ENCODE measurements at places on chromosomes 12 and 14.
A peak's percentile ranks its signal among the peaks of the same experiment; 100 is the strongest.

DNA sequence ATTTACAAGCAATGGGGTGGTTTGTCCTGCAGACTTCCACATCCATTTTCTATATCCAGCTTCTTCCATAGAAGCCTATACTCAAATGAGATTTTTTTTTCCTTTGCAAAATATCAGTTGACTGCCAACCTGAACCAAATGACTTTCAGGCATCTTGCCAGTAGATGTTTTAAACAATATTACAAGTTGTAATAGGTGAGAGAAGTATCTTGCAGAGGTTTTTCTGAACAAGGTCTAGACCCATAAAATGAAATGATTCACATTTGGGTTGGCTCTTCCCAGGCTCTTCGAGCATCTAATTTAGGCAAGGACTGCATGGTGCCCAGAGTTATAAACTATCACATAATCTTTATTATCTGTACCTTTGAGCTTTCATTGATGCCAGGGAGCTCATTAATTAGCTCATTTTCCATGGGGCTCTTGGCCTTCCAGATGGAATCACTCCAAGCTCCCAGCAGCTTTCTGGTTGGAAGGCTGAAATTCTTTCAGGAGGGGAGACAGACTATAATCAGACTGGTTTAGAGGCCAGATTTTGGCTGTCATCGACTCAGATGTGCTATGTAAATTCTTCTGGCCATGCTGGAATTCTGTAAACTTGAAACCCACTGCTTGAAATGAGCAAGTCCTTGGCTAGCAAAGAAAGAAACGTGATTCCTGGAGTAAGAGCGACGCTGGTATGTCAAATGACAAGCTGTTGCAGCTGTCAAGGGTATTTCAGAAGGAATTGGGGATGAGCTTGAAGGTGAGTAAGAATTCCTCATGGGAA lies 32.2 kb upstream of the DICER1 start:
- peak; percentile 62 for DNase-seq

- no peak for DNase-seq
Measured at GRCh38 chr14:104596927-104597351, 7.6 kb downstream of the TMEM179 start.

- DNase-seq, result peak; percentile 58
Measured at GRCh38 chr12:121811434-121812319, 7.9 kb downstream of the SETD1B start.

- DNase-seq, result no peak
Measured at GRCh38 chr14:96088911-96089310, 49.7 kb downstream of the C14orf132 start.

DNA sequence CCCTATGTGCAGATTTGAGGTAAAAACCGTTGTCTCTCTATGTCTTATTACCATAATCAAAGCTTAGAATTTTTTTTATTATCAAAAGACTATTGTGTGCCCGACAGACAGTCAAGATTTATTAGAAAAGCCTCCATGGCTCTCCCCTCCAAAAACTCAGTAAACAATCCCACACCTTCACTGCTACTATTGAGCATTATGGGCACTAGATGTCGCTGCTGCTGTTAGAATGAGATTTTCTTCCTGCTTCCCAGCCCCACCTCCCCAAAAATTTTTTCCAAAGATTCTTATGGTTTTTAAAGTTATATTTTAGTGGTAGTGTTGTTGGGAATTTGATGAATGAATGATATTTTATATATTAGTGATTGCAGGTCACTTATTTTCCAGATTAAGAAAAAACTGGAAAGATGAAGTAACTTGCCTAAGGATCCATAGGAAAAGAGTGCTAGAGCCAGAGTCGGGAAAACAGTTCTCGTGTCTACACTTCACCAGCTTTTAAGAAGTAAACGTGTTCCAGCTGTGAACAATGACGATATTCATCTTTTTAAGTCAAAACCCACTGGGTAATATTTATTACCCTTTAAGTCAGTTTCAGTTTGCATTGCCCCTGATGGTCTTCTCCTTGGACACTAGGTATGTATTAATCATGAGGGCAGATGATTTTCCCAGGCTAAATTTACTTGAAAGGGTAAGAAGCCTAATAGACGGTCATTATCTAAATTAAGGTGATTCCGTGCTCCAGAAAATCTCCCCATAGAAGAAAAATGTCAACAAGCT lies 12.2 kb upstream of the FOXG1 start:
- peak; percentile 43 for DNase-seq

GRCh38 chr12:12467688-12468261 lies 94.9 kb downstream of the DUSP16 start:
- no peak for DNase-seq

GRCh38 chr14:99080306-99080705 lies 191.7 kb downstream of the BCL11B start:
- no peak for DNase-seq

DNA sequence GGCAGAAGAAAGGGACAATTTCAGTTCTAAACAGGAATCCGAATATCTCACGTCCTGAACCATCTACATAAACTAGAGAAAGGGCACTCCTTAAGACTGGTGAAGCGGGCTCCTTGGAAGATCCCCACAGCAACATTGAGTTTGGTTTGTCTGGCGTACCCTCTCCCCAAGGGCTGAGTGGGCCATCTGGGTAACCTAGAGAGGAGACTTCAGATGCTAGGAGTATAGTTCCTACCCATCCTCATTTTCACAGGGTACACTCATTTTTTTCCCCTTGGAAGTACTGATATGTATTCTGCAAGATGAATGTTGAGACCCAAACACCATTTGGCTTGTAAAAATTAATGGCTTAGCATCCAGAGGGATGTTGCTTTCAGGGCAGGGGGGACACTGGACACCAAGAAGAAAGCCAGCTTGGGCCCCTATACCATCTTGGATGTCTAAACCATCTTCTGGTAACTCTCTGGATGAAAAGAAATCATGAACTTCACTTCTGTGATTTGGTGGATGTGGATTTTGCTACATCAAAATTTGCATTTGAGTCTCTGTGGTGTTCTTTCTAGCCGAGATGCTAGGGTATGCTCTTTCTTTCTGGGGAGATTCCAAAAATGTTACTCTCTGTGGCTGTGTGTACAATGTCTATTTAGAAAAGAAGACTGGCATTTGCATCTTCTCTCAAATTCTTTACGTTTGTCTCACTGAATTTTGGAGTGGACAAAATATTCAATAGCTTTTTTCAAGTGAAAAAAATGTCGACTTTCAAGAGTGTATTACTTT lies 97.7 kb downstream of the ETV6 start:
- no peak for DNase-seq

DNA sequence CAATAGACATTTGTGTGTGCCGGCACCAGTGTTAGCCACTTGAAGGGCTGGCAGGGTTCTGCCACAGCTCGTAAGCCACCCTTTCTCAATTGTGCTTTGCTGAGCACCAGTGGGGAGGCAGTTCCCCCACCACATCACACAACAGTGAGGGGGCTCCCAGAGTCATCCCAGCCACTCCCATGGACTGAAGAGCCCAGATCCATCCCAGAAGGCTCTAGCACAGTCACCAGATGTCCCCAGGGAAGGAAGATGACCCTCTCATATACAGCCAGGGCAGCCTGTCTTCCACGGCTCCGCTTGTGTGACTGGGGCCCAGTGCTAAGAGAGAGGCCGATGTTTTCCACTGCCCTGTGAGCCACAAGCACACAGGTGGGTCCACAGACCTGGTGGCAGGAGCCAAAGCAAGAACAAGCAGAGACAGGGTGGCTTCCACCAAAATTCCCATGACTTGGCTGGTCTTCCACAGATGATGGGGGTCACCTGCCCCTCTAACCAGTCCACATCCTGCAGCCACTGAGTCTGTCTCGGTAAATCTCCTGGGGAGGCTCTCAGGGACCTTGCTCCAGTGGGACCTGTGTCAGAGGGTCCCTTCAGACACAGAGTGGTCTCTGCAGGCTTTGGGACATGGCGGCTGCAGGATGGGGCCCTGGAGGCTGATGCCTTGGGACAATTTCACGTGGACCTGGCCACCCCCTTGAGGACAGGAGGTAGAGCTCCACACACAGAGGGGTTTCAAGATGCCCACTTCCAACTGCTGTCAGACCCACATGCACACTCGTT lies 71.9 kb upstream of the DDX11 start:
- no peak for DNase-seq

- peak; percentile 49 for DNase-seq
Measured at GRCh38 chr12:54251667-54252284, 28.1 kb downstream of the CBX5 start.

DNA sequence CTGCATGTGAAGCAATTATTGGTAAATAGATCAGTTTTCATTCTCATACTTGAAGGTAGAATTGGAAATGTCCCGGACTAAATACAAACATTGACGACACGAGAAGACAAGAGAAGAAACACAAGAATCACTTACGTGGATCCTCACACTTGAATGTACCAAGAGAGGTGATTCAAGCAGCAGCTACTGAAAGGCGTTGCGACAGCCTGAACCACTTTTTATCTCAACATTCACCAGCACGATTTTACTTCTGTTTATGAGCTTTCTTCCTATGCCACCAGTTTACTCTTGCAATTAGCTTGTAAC lies 3.6 kb upstream of the FZD10 start:
- no peak for DNase-seq

DNA sequence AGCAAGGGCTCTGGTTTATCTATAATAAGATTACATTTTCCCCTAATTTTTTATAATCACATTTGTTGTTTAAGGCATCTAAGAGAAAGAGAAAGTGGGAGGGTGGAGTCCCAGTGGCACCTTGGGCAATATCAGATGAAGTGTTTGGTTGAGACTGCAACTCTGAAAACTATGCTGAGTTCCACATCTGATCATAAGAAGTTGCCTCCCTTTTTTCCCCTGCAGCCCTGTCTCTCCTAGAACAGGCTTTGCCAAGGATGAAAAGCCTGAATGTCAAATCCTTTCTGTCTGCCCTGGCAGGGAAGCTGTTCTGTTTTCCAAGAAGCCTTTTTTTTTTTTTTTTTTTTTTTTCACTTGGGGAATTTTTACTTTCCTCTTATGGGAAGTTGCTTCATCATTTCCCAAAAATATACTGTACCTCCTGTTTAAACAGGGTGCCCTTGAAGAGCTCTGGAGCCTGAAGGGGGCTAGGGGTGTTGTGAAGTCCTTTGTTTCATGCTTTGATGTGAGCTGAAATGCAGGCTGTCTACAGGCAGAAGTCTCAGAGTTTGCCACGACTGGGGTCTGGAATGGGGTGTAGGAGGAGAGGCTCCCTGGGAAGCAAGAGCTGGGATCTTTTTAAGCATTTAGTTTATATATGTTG lies 71.3 kb downstream of the SUSD6 start:
- DNase-seq, result no peak

DNA sequence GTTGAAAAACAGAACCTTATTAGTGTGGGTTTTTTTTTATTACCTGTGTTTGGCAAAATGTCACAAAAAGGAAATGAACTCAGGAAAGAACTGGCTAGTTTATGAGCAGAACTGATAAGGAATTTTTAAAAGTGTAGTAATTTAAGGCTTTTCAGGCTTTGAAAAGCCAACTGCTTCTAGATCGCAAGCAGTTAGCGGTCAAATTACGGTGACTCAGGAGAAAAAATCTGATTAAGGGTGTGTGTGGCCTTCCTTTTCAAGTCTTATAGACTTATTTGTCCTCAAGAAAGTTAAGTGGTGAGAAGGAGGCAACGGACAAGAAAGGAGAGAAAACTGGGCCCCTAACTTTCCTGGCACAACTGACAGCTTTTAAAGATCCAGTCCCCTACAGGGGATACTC lies 33.4 kb downstream of the PDZRN4 start:
- DNase-seq, result no peak

DNA sequence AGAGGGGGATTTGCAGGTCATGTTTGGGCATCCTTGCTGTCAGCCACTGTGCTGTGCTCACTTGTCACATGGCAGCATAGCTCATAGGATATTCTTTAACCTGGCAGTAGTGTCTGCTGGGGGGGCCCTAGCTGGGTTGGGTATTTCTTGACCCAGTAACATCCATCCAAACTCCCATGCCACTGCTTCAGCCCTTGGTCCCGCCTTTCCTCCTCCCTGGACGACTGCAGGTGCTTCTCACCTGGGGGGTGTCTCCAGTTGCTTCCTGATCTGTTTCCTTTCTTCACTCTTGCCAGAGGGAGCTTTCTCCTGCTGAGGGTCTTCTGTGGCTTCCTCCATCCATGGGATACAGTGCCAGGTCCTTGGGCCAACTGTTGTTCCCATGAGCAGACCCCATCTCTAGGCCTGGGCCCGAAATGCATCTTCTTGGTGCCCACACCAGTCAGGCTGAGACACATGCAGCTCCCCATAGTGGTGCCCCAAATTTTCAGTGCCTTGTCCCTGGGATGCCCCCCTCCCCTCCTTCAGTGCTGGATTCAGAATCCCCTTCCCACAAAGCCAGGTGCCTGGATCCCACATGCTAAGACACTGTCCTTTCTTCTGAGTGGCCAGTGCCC lies 20.5 kb downstream of the C14orf132 start:
- no peak for DNase-seq

- no peak for DNase-seq
Measured at GRCh38 chr12:85367936-85368335, 87.9 kb downstream of the ALX1 start.

DNA sequence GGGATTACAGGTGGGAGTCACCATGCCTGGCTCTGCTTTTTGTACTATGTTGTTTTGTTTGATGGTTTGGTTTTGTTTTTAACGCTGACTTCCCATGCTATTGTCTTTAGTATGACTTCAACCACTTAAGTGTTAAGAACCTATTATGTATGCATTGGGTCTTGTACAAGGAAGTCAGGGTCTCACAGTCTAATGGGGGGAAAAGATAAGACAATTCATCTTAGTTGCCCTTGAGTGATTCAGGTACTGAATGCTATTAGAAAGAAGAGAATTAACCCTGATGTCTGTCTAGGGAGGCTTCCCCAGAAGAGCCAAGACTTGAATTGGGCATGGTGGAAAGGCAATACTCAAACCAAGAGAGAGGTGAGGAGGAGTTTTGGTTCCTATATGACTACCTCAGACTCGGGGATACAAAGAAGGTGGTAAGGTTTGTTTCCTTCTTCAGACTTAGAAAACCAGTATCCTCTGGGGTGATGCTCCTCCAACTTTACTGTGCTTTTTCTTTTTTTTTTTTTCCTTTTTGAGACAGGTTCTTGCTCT lies 64.6 kb downstream of the SUSD6 start:
- no peak for DNase-seq

DNA sequence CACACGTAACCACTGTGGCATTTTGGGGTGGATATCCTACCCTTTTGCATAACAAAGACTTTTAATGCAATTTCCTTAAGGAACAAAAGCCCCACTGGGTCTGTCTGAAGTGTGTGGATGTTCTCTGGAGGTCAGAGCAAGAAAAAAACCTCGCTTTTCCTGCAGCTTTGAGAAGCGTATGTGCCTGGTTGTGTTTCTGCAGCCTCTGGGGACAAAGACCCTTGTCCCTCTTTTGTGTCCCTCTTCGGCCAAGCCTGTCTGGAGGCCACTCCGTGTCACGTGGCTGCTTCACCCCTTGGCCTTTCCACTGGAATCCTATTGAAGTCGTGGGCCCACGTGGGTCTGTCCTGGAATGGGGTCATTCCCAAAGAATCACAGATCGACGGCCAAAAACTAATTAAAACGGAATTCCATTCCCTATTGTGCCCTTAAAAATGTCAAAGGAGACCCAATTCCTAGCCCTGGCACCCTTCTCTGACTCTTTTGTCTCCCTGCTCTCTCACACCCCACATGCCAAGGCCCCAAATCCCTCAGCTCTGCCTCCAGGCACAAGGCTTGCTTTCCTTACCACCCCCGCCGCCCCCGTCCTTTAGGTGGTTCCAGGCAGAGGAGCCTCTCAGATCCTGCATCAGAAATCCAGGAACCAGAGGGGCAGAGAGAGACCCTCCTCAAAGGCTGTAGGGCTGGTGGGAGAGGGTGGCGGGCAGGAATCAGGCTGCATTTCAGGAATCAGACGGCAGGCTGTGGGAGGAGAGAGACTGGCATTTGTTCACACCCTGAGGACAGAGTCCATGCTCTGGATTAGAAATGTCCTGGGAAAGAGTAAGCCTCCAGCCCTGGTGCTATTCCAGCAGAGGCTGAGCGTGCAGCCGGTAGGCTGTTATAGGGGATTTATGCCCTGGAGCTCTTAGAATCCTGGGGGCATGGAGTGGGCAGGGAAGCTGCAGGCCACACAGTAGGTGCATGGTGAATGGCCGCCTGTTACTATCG lies 12.6 kb upstream of the CYP46A1 start:
- DNase-seq, result peak; percentile 14
